ENCODE measurements at places on chromosomes 3 and 15. TPM values are rescaled to one million over a fixed set of nuclear protein-coding genes. Genes with fewer than 3 reads are reported as not detected.

PLA2G4D gene
- not detected for total RNA-seq

DNA sequence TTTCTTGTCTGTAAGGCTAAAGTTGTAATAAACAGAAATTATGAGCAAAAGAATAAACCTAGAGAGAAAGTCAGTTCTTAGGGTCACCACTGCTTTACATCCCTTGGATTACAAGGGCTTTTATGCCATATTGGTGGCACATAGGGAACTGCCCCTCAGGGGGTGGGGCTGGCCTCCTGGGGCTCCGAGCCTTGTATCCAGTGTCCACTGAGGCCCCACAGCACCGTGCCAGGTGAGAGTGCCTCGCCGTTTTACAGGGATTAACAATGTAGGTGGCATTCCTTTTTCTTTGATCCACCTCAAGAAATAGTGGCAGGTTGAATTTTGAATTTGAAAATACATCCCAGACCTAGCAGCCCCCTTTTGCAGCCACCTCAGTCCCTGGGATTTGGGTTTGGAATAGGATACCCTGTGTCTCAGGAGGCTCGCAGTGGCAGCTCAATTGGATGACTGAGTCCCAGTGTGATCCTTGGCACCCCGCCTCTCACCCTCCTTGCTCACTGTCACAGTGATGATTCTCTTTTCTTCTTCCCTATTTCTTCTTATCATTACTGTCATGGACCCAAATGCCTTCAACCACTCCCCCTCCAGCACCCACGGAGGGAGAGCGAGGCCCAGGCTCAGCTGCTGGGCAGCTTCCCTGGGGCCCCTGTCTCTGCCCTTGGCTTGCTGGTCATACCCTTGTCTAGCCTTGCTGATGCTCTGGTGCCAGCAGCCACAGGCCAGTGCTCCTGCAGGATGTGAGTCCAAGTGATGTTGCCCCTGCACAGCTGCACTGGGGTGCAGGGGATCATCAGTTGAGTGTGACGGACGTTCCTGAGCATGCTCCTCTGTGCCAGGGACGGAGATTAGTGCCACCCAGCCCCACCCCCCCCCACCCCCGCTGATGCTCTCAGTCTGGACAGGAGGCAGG, 137.9 kb downstream of the DNAJB8 start:
- H3K4me3 ChIP-seq = no peak overlapping the region
- no peak for DNase-seq
- H3K4me1 ChIP-seq = peaks cover 25% of the 10 kb centered on the region
- H3K36me3 ChIP-seq = peaks cover 2% of the 10 kb centered on the region

GRCh38 chr15:34437687-34438086, at the start of gene GOLGA8A:
TSS of gene GOLGA8A (minus strand) at chr15:34437808. CDS start at chr15:34389691, 48,117 bp downstream.
- H3K4me3 ChIP-seq = peak within 1 kb of the TSS; percentile 94
- DNase-seq = peak; percentile 73
- H3K4me1 ChIP-seq = peaks cover 11% of the 10 kb centered on the region
- peak within 1 kb of the TSS; percentile 96 for H3K27ac ChIP-seq
- H3K27me3 ChIP-seq = peaks cover 3% of the 10 kb centered on the region

- no peaks in the 10 kb centered on the region for H3K4me1 ChIP-seq
- H3K36me3 ChIP-seq = no peaks in the 10 kb centered on the region
- no peak overlapping the region for H3K27ac ChIP-seq
Observed at GRCh38 chr3:57948080-57948671, 60.0 kb upstream of the FLNB start.

STXBP5L gene
- total RNA-seq = not detected

LSAMP gene
- total RNA-seq = not detected

- no peaks in the 10 kb centered on the region for H3K4me1 ChIP-seq
- no peaks in the 10 kb centered on the region for H3K27me3 ChIP-seq
- no peak overlapping the region for H3K27ac ChIP-seq
Observed at GRCh38 chr3:29605845-29606244, 325.0 kb downstream of the RBMS3 start.

DNA sequence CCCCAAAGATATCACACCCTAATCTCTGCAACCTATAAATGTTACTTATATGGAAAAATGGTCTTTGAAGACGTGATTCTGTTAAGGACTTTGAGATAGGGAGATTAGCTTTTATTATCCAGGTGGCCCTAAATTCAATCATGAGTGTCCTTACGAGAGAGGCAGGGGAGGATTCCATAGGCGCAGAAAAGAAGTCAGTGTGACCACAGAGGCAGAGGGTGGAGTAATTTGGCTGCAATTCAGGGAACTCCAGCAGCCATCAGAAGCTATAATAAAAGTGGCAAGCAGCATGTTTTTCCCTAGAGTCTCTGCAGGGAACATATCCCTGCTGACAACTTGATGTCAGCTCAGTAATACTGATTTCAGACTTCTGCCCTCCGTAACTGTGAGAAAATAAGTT, 315.2 kb upstream of the ROBO2 start:
- H3K4me1 ChIP-seq = no peaks in the 10 kb centered on the region
- no peaks in the 10 kb centered on the region for H3K27me3 ChIP-seq
- no peaks in the 10 kb centered on the region for H3K36me3 ChIP-seq
- no peak for DNase-seq
- no peak overlapping the region for H3K27ac ChIP-seq
- H3K4me3 ChIP-seq = no peak overlapping the region

DNA sequence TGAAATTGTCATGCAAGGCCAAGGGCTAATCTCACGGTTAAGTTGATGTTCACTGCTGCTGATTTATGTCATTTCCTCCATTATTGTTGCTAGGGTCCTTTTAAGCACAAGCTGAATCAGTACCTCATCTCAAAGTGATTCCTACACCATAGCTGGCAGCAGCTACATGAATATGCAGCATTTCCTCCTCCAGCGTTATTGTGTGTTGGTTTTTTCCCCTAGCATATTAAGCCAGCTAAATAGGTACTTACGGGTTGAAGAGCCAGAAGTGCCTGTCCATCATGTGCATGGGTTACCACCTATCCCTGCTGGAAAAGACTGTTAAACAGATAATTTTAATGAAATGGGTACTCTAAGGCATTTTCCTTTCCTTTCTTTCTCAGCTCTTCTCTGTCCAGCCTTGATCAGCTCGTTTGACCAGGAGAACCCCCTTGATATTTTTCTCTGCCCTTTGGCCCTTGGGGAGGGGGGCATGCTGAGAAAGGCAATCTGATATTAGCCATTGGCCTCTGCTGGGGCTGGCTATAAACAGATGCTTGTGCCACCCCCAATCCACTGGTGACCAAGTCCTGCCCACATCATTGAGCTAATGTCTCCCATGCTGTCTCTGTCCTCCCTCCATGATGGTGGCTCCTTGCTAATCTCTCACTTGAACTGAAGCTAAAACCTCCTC, 115.6 kb upstream of the PLXNA1 start:
- H3K4me1 ChIP-seq = peaks cover 7% of the 10 kb centered on the region
- peaks cover 14% of the 10 kb centered on the region for H3K36me3 ChIP-seq
- no peak for DNase-seq
- H3K27me3 ChIP-seq = no peaks in the 10 kb centered on the region
- no peak overlapping the region for H3K4me3 ChIP-seq

DNA sequence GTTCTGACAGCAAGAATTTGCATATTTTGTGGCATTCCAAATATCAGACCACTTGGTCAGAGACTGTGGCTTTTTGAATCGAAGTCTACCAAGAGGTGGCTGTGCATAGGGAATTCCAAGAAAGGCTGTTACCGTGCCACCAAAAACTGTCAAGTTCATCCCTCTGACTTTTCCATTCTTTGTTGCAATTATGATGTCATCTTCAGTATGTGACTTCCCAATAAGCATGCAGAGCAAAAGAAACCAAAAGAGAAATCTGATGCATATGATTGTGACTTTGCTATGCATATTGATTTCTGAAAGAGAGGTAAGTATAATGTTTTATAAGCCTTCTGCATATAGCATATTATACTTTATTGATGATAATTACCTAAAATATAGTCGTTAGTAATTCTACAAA, 6.5 kb downstream of the BCHE start:
- no peaks in the 10 kb centered on the region for H3K27me3 ChIP-seq
- DNase-seq = no peak
- no peak overlapping the region for H3K27ac ChIP-seq
- no peaks in the 10 kb centered on the region for H3K4me1 ChIP-seq
- no peaks in the 10 kb centered on the region for H3K36me3 ChIP-seq

Measured in naive thymus-derived CD8-positive, alpha-beta T cell (primary cell).